Effector CD4-positive, alpha-beta T cell (primary cell): ENCODE measurements at places on chromosomes 6 and 20.
A peak's percentile ranks its signal among the peaks of the same experiment; 100 is the strongest.

GRCh38 chr6:134740473-134741199 lies 209.3 kb downstream of the ALDH8A1 start:
- DNase-seq, result no peak

DNA sequence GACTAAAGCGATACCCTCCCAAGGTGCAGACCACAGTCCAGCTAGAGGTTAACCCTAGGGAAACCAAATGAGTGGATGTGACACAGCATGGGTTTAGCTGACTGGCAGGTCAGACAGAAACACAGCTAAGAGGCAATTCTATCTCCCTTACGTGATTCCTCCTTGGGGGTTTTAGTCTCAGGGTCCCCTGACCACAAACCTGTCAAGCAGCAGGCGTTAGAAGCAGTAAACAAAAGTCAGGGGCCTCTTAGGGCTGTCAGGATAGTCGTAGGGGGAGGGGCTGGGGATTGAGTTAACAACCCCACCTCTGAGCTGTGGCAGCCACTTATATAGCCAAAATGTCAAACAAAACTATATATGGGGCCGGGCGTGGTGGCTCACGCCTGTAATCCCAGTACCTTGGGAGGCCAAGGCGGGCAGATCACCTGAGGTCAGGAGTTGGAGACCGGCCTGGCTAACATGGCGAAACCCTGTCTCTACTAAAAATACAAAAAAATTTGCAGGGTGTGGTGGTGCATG lies 13.6 kb downstream of the KCNK5 start:
- no peak for DNase-seq

- DNase-seq, result no peak
Measured at GRCh38 chr6:125207956-125208355, 54.4 kb downstream of the TPD52L1 start.

GRCh38 chr6:158640519-158640918 lies 4.0 kb downstream of the DYNLT1 start:
- no peak for DNase-seq

DNA sequence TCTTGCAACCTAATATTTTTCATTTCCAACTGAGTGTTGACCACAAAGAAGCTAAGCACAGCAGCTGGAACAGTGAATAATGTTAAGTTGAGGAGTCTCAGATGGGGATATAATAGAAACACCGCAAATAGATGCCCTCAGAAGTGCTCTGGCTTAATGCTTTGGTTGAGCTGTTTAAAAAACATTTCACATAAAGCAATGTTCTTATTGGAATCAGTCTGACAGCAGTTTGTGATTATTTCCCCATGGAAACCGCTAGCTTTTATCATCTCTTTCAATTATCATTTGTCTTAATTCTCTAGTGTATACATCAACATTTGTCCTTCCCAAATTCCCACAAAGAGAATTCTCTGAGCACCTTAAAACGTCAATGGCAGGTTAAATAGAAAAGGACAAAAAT lies 30.8 kb downstream of the METTL24 start:
- no peak for DNase-seq

- DNase-seq, result no peak
Measured at GRCh38 chr6:82554666-82555065, 191.0 kb downstream of the TPBG start.

- DNase-seq, result peak; percentile 42
Measured at GRCh38 chr20:2521369-2522305, 12.9 kb upstream of the ZNF343 start.

GRCh38 chr6:154408891-154409500 lies 52.4 kb upstream of the IPCEF1 start:
- no peak for DNase-seq

DNA sequence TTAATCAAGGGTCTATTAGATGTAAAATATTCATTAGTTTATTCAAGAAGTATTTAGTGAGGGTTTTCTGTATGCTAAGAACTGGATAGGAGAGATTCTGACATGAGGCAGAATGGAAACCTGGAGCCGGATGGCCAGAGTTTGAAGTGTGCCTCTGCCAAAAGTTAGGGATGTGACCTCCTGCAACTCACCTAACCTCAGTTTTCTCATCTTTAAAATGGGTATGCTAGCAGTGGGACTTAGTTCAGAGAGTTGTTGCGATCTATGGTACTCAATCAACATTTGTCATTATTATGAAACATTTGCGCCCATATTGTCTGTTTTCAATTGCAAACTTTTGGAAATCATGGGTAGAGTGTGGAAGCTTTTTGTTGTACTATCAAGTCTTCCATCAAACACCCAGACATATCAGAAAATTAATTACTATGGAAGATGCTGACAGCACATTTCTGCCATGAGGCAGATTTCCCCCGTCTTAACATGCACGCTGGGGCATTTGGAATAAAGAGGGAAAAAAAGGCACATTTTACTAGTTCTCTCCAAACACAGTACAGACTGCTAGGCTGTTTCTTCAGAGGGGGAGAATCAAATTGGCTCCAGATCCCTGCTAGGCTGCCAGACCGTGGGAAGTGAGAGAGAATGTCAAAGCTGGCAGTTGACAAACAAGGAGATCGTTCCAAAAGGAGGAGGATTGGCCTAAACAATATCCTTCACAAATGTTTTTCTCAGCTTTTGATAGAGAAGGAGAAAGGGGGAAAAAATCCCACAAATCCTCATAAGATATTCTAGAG lies 205.3 kb upstream of the TSHZ2 start:
- DNase-seq, result no peak

- DNase-seq, result no peak
Measured at GRCh38 chr20:46173652-46174468, 55.7 kb downstream of the CD40 start.

DNA sequence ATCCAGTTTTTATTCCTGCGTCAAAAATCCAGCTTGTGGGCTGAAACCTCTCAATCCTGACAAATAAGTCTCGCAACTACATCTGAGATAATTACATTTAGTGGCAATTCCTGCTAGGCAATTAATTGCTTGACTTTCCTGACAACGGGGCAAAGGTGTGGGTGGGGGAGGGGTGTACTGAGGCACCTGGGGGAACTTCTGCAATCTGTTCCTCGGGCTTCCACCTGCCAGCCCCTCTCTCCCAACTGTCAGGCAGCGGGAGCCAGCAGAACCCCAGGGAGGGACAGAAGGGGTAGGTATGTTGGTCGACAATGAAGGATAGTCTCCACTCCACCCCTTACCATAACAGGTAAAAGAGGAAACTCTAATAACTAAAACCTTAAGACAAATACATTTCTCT lies 6.8 kb downstream of the C6orf52 start:
- no peak for DNase-seq

DNA sequence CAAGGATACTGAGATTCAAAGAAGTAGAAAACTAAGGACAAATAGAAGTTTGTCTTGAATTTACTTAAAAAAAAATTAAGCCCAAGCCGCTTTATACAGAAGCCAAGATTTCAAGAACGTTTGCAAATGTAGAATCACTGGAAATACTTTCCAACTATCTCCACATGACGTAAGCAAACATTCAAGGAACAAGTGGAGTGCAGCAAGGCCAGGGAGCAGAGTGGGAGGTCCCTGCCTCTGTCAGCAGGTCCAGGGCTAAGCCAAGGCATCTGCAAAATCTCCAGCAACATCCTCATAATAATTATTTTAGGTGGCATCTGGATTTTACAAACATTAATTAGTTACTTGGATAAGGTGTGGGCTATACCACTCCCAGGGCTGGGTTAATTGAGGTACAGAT lies 60.1 kb upstream of the AKIRIN2 start:
- DNase-seq, result no peak

GRCh38 chr20:21096321-21097043 lies 9.7 kb downstream of the LINC00237 start:
- DNase-seq, result no peak

- no peak for DNase-seq
Measured at GRCh38 chr6:34657037-34657306, 39.6 kb downstream of the ILRUN start.
